ENCODE measurements at places on chromosomes 16 and 17. TPM values are rescaled to one million over a fixed set of nuclear protein-coding genes. Genes with fewer than 3 reads are reported as not detected.
A peak's percentile ranks its signal among the peaks of the same experiment; 100 is the strongest.

- H3K36me3 ChIP-seq, result peaks cover 32% of the 10 kb centered on the region
- peaks cover 49% of the 10 kb centered on the region for H3K4me1 ChIP-seq
- peak; percentile 70 for DNase-seq
- no peak overlapping the region for H3K4me3 ChIP-seq
- H3K27me3 ChIP-seq, result no peaks in the 10 kb centered on the region
Observed at GRCh38 chr16:30351586-30352419, 3.3 kb downstream of the CD2BP2 start.

GRCh38 chr16:66150698-66151482 lies 215.6 kb upstream of the CDH5 start:
- H3K27ac ChIP-seq, result no peak overlapping the region
- no peaks in the 10 kb centered on the region for H3K36me3 ChIP-seq
- no peak for DNase-seq
- H3K4me1 ChIP-seq, result peaks cover 11% of the 10 kb centered on the region
- H3K27me3 ChIP-seq, result no peaks in the 10 kb centered on the region
- no peak overlapping the region for H3K4me3 ChIP-seq

- no peak overlapping the region for H3K4me3 ChIP-seq
- H3K4me1 ChIP-seq, result no peaks in the 10 kb centered on the region
- no peak overlapping the region for H3K27ac ChIP-seq
- no peaks in the 10 kb centered on the region for H3K27me3 ChIP-seq
- H3K36me3 ChIP-seq, result no peaks in the 10 kb centered on the region
Observed at GRCh38 chr17:73943416-73944110, 259.9 kb upstream of the RPL38 start.

DNA sequence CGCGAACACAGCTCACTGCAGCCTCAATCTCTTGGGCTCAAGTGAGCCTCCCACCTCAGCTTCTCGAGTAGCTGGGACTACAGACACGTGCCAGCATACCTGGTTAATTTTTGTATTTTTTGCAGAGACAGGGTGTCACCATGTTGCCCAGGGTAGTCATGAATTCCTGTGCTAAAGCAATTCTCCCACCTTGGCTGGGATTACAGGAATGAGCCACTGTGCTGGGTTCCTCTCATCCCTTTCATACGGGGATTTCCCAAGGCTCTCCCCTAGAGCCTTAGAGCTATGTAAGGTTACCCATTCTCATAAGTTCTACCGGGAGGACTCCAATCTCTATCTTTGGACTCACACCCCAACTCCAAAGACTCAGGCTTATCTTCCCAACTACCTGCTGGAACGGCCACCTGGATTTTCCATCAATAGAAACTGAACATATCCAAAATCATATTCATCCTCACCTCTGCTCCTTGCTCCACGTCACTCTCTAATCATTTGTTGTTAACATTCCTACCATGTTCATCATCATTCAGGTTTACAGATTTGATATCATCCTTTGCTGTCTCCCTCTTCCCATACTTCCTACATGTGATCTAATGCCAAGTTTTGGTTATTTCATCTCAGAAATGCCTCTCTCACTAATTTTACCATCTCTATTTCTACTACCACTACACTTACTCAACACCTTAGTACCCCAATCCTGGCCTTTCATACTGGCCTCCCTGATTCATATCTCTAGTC lies 92.5 kb downstream of the NCOR1 start:
- no peaks in the 10 kb centered on the region for H3K27me3 ChIP-seq
- H3K4me1 ChIP-seq, result no peaks in the 10 kb centered on the region
- H3K4me3 ChIP-seq, result no peak overlapping the region
- no peak for DNase-seq
- H3K27ac ChIP-seq, result no peak overlapping the region
- H3K36me3 ChIP-seq, result peaks cover 6% of the 10 kb centered on the region

DNA sequence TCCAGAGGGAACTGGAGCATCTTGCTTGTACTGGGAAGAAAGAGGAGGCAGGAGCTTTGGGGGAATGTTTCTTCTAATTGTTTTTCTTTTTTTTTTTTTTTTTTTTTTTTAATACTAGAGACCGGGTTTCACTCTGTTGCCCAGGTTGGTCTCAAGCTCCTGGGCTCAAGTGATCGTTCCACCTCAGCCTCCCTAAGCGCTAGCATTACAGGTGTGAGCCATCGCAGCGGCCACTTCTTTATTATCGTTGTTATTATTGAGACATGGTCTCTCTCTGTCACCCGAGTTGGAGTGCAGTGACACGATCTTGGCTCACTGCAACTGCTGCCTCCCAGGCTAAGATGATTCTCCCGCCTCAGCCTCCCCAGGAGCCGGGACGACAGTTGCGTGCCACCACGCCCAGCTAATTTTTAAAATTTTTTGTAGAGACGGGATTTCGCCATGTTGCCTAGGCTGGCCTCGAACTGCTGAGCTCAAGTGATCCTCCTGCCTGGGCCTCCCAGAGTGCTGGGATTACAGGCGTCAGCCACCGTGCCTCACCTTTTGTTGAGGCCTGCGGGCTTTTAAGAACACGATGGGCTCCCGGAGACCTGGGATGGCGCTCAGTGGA lies 137.3 kb upstream of the GSE1 start:
- no peaks in the 10 kb centered on the region for H3K36me3 ChIP-seq
- DNase-seq, result no peak
- H3K4me1 ChIP-seq, result peaks cover 11% of the 10 kb centered on the region
- no peaks in the 10 kb centered on the region for H3K27me3 ChIP-seq
- no peak overlapping the region for H3K27ac ChIP-seq

DNA sequence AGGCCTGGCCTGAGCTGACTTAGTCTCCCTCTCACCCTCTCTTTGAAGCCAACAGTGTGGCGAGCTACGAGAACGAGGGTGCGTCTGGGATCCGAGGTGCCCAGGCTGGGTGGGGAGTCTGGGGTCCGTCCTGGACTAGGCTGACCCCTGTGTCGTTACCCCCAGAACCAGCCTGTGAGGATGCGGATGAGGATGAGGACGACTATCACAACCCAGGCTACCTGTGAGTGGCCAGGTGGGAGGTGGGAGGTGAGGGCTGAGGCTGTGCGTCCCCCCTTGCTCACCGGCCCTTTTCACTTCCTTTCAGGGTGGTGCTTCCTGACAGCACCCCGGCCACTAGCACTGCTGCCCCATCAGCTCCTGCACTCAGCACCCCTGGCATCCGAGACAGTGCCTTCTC lies 1.6 kb downstream of the LAT start:
- no peak overlapping the region for H3K4me3 ChIP-seq
- no peak for DNase-seq
- no peak overlapping the region for H3K27ac ChIP-seq
- H3K36me3 ChIP-seq, result peaks cover 40% of the 10 kb centered on the region

The DCTPP1 gene
- total RNA-seq, result 16.7 TPM

DNA sequence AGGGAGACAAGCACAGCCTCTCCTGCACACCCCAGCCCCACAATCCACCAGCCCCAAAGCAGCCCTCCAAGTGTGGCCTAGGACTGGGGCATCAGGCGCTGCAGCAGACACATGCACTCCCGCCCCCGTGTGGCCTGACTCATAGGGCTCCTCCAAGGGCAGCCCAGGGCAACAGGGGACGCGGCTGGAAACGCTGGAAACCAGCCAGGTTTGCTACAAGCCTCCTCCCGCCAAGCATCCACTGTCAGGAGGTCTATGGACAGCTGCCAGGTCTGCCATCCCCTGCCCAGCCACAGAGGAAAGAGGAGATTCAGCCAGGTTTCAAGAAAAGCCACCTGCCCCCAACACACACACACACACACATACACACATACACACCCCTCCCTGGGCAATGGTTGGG lies 25.8 kb downstream of the SRCIN1 start:
- DNase-seq, result no peak
- H3K27ac ChIP-seq, result no peak overlapping the region
- H3K4me1 ChIP-seq, result peaks cover 37% of the 10 kb centered on the region

DNA sequence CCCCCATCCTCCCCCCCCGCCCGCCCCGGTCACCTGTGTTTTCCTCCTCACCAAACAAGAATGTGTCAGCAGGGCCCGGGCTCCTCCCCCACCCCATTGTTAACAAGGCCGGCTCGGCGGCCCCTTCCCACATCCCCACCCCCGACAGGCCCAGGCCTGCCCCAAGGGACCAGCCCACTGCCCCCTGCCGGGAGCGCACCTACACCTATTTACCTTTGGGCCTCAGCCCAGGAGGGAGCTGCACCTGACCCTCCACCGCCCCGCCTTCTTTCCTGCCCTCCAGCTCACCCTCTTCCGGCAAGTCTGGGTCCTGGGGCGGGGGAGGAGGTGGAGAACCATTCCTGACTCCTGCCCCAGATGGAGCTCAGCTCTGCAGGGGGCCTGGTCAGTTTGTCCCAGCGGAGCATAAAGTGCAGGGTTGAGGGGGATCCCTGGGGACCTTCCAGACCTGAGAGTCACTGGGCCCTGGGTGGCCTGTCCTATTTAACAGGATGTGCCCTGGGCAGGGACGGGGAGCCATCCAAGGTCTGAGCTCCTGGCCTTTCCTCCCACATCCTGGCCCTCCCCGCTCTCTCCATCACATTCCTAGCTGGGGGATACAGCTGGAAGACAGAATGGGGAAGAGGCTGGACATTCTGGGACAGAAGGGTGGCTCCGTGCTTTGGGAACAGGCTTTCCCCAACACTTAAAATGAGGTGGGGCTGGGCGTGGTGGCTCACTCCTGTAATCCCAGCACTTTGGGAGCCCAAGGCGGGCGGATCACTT lies 8.3 kb downstream of the FOXJ1 start:
- no peak overlapping the region for H3K4me3 ChIP-seq
- peaks cover 4% of the 10 kb centered on the region for H3K27me3 ChIP-seq
- no peaks in the 10 kb centered on the region for H3K4me1 ChIP-seq

GRCh38 chr16:24309258-24310142 lies 53.4 kb downstream of the CACNG3 start:
- H3K4me3 ChIP-seq, result no peak overlapping the region
- no peaks in the 10 kb centered on the region for H3K36me3 ChIP-seq
- H3K27me3 ChIP-seq, result no peaks in the 10 kb centered on the region
- H3K4me1 ChIP-seq, result no peaks in the 10 kb centered on the region
- no peak overlapping the region for H3K27ac ChIP-seq
- no peak for DNase-seq

- no peak for DNase-seq
- H3K4me3 ChIP-seq, result no peak overlapping the region
- no peaks in the 10 kb centered on the region for H3K27me3 ChIP-seq
- no peaks in the 10 kb centered on the region for H3K4me1 ChIP-seq
Observed at GRCh38 chr16:30084816-30085159, 6.9 kb downstream of the TBX6 start.

The PLSCR3 gene
- 49.4 TPM for total RNA-seq

- no peaks in the 10 kb centered on the region for H3K27me3 ChIP-seq
- no peaks in the 10 kb centered on the region for H3K4me1 ChIP-seq
- DNase-seq, result no peak
- H3K36me3 ChIP-seq, result peaks cover 15% of the 10 kb centered on the region
- H3K4me3 ChIP-seq, result no peak overlapping the region
- no peak overlapping the region for H3K27ac ChIP-seq
Observed at GRCh38 chr17:82173351-82174041, 39.1 kb downstream of the CCDC57 start.

GRCh38 chr17:14940938-14941265 lies 324.2 kb downstream of the PMP22 start:
- no peaks in the 10 kb centered on the region for H3K27me3 ChIP-seq
- H3K27ac ChIP-seq, result no peak overlapping the region
- DNase-seq, result no peak

- no peak for DNase-seq
- H3K4me1 ChIP-seq, result peaks cover 16% of the 10 kb centered on the region
- no peak overlapping the region for H3K4me3 ChIP-seq
- no peaks in the 10 kb centered on the region for H3K36me3 ChIP-seq
- peak overlapping the region; percentile 37 for H3K27ac ChIP-seq
Observed at GRCh38 chr16:22787466-22788192, 26.3 kb upstream of the HS3ST2 start.

DNA sequence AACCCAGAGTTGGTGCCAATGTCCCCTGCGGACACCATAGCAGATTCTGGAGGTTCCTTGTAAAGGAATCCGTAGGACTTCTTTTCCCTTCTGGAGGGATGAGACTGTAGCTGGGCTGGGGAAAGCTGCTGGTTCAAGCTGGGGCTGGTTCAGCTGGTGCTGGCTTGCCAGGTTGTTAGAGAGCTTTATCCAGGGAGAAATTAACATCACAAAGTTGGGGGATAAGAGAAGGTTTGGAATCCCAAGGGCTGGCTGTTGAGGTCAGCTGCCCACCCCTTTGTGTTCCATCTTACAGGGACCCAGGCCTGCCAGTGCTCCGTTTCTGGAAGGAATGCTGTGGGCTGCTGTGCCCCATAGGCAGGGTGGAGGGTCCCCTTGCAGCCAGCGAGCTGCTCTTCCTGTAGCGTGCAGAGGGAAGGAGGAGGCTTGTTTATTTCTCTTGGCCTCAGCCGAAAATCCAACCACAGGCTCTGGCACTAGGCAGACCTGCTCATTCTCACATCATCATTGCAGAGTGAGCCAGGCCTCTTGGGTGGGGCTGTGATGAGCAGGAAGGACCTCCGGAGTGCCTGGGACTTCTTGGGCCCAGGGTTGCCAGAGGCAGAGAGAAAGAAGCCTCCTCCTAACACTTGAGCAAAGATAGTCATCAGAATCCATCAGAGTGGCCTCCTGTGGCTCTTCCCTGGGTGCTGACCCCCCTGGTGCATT lies 251.1 kb downstream of the SEC14L1 start:
- H3K36me3 ChIP-seq, result no peaks in the 10 kb centered on the region
- H3K4me3 ChIP-seq, result no peak overlapping the region
- DNase-seq, result peak; percentile 51
- H3K4me1 ChIP-seq, result peaks cover 49% of the 10 kb centered on the region
- H3K27me3 ChIP-seq, result no peaks in the 10 kb centered on the region

DNA sequence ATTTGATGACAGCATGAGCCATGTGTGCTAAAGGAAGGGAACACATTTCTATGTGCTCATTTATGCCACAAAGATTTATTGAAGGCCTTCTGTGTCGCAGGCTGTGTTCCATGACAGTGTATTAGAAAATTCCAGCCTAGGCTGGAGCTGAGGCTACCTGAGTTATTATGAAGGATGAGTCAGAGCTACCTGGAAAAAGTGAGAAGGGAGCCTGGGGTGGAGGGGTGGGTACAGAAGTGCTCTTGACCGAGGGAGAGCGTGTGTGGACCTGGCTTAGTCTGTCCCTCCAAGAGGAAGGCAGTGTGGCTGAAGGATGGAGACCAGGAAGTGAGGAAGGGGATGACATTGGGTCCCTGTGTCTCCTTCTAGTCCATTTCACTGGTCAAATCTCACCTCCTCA lies 98.3 kb downstream of the N4BP1 start:
- H3K27me3 ChIP-seq, result no peaks in the 10 kb centered on the region
- no peaks in the 10 kb centered on the region for H3K36me3 ChIP-seq
- no peak overlapping the region for H3K27ac ChIP-seq
- no peak overlapping the region for H3K4me3 ChIP-seq
- peaks cover 3% of the 10 kb centered on the region for H3K4me1 ChIP-seq

DNA sequence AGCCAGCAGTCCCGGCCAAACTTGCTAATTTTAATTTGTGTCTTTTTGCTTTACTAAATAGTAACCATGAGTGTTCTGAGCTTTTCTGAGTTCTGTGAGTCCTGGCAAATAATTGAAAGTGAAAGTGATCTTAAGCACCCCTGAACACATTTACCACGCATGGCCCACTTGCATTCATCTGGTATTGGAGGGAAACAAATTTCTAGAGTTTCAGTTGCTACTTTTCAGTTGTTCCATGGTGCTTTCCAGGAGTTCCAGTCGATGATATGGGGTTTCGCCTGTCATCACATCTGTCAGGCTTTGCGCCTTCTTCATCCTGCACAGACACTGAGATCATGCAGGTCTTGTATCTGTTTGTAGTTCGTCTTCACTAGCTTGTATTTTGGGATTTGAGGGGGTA lies 44.1 kb downstream of the CRLF3 start:
- no peak overlapping the region for H3K27ac ChIP-seq
- H3K36me3 ChIP-seq, result peaks cover 8% of the 10 kb centered on the region
- no peak for DNase-seq
- H3K27me3 ChIP-seq, result no peaks in the 10 kb centered on the region
- H3K4me1 ChIP-seq, result no peaks in the 10 kb centered on the region

- no peak for DNase-seq
- H3K4me1 ChIP-seq, result no peaks in the 10 kb centered on the region
- H3K27me3 ChIP-seq, result no peaks in the 10 kb centered on the region
- no peak overlapping the region for H3K4me3 ChIP-seq
Observed at GRCh38 chr16:47734081-47734857, 273.1 kb downstream of the PHKB start.
